Sigmoid colon (tissue), 7 donors: ENCODE measurements at places on chromosomes 16 and 17. TPM values are rescaled to one million over a fixed set of nuclear protein-coding genes. Genes with fewer than 3 reads are reported as not detected.

Gene NOG
- 0.52 TPM for polyA plus RNA-seq

Gene DNASE1L2
- 0.93 TPM for polyA plus RNA-seq

Gene CTRL
- polyA plus RNA-seq, result not detected

Gene UQCRC2
- 453 TPM for polyA plus RNA-seq

Gene SLC16A13
- 1.2 TPM for polyA plus RNA-seq

Gene ZFPM1
- 1.2 TPM for polyA plus RNA-seq

Gene TMEM132E
- not detected for polyA plus RNA-seq
